ENCODE measurements at places on chromosomes 3 and 15.

- DNase-seq = peak; percentile 39
Measured at GRCh38 chr15:65077981-65078352, 1.4 kb downstream of the KBTBD13 start.

GRCh38 chr3:102205647-102206046 is 229.2 kb upstream of the ZPLD1 start:
- DNase-seq = no peak

DNA sequence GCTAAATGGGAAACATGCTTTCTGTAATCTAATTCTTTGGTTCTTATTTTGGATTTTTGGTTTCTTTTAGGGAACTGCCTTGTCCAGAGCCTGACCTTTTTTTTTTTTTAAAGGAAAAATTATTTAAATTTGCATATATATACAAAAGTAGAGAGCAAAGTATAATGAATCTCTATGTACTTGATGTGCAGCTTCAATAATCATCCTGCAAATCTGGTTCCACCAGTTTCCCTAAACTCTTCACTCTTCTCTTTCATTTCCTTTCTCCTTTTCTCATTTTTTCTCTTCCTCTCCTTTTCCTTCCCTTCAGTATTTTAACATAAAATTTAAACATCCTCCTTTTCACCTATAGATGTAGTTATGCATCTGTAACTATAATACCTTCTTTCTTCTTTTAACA is 82.5 kb downstream of the USP13 start:
- no peak for DNase-seq

DNA sequence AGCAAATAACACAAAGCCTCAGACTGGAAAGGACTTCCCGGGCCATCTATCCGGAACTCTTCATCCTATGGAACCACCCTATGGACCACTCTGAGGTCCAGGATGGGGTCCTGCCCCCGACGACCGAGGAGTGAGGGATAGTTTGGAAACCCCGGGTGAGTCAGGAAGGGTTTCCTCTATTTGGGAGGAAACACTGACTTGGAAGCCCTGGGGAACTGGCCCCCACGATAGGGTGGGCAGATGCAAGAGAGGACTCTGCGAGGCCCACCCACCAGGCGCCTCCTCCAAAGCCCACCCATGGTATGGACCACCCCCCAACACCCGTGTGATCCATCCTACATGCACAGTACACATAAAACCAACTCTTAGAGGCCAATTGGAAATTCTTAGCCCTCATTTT is 69.4 kb downstream of the CPN2 start:
- DNase-seq = no peak

DNA sequence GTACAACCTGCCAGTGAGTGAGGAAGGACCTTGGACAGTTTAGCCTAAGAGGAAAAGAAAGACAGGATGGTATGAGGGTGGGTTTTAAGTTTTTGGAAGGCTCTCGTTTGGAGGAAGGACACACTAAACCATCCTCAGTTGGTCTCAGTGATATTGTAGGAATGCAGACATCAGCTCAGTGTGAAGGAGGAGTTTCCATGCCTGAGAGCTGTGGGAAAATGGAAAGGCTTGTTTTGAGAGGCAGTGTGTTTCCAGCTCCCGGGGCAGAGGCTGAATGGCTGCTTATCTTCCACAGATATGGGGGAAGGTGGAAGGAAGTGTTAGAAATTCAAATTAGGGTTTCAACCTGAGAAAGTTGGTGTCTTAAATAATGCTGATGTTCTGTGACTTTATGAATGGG is 89.6 kb upstream of the MYZAP start:
- no peak for DNase-seq

GRCh38 chr3:15359677-15360397 is 27.5 kb upstream of the SH3BP5 start:
- DNase-seq = no peak

- DNase-seq = no peak
Measured at GRCh38 chr3:43211681-43212080, 74.7 kb upstream of the SNRK start.

DNA sequence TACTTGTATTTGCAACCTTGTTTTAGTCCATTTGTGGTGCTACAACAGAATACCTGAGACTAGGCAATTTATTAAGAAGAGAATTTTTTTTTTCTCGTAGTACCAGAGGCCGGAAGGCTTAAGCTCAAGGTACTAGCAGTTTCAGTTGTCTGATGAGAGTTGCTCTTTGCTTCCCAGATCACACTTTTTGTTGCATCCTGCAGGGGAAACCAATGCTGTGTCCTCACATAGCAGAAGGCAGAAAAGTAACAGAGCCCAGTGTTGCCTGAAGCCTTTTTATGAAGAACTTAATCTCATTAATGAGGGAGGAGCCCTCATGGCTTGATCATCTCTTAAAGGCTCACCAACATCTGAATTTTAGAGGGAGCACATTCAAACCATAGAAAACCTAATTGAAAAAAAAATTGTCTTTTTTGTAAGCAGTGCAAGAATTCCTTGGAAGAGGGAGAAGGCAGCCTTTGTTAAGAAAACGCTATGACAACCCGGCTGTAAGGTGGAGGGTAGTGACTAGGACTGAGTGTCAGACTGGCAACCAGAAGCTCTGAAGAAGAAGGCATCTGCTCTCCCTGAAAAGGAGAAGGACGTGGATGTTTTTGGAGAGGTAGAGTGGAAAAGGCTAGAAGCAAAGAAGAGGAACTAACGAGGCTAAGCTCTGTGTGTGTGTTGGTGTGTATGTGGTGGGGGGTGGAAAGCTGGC is 1245.3 kb downstream of the ROBO2 start:
- no peak for DNase-seq

DNA sequence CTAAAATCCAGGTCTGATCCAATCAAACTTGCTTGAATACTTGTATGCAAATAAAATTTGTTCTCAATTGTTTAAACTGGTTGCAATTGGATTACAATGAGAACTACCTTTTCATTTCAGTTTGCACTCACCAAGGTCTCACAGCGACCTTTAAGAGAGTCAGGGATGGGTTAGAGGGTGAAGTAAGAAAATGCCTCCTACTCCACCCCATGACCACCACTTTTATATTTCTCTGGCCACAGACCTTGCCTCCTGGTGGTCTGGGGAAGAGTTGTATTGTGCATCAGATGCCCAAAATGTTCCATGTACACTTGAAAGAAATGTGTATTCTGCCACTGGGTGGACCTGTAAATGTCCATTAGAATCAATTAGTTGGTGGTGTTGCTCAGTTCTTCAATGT is 16.4 kb upstream of the THSD4 start:
- no peak for DNase-seq

GRCh38 chr3:3573341-3573740 is 225.9 kb upstream of the LRRN1 start:
- no peak for DNase-seq

GRCh38 chr3:142641504-142641903 is 45.3 kb downstream of the PLS1 start:
- DNase-seq = no peak

GRCh38 chr15:63363292-63363691 is 18.4 kb downstream of the CA12 start:
- no peak for DNase-seq

GRCh38 chr3:129453732-129454131 is 13.7 kb downstream of the IFT122 start:
- no peak for DNase-seq

GRCh38 chr3:177039490-177040274 is 157.6 kb downstream of the TBL1XR1 start:
- no peak for DNase-seq

DNA sequence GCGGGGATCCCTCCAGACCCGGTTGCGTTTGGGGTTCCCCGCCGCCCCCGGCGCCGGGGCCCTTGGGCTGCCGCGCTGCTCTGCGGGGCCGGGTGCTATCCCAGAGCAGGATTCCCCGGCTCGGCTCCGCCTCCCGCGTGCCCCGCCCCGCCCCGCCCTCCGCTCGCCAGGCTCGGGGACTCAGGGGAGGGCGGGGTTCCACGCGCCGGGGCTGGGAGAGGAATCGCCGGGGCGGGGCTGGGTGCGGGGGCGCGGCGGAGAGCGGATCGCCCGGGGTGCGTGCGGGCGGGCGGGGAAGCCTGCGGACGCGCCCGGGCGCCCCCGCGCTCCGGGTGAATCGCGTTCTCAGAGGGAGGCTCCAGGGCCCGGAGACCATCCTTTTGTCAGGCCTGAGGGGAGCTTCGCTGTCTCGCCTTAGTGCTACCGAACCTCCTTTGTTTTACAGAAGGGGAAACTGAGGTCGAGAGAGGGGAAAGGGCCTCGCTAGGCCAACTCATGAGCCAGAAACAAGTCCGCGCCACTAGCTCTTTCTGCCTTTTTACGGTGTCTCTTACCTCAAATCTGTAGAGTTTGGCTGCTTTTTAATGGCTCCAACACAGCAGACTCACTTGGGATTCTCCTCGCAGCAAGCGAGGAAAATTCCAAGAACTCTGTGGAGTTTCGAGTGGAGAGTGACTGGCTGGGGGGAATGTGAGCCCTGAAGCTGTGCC is at the start of gene TMEM158:
Gene TMEM158 (minus strand): TSS at position 82 of the 710 bp plus-strand sequence. CDS start 260 bp downstream, outside the sequence.
- peak; percentile 74 for DNase-seq

DNA sequence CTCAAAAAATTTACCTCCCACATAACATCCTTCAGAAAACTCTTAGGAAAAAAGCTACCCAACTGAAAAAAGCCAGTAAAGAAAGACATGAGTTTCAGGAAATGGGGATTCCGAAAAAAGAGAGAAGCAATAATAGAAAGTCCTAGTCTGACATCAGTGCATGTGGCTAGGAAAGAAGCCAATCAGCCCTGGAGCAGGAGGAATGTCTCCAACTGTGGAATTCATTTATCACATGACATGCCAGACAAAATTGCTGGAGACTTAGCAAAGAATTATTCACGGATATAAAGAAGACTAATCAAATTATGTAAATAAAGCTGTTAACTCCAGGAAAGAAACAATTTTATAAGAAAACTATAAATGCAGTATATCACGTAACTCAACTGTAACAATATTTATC is 258.9 kb upstream of the RARB start:
- DNase-seq = no peak

- no peak for DNase-seq
Measured at GRCh38 chr3:185693985-185694653, 108.0 kb downstream of the SENP2 start.

- no peak for DNase-seq
Measured at GRCh38 chr3:69665026-69665737, 74.1 kb upstream of the MITF start.

- no peak for DNase-seq
Measured at GRCh38 chr3:160098261-160098908, 109.8 kb downstream of the IL12A start.

DNA sequence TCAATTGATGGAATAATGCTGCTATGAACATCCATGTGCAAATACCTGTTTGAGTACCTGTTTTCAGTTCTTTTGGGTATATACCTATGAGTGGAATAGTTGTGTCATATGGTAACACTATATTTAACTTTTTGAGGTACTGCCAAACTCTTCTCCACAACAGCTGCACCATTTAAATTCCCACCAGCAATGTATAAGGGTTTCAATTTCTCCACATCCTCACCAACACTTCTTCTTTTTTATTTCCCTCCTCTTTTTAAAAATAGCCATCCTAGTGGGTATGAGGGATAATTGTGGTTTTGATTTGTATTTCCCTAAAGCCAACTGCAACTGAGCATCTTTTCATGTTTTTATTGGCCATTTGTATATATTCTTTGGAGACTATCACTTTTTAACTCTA is 31.3 kb upstream of the ARHGEF3 start:
- no peak for DNase-seq

DNA sequence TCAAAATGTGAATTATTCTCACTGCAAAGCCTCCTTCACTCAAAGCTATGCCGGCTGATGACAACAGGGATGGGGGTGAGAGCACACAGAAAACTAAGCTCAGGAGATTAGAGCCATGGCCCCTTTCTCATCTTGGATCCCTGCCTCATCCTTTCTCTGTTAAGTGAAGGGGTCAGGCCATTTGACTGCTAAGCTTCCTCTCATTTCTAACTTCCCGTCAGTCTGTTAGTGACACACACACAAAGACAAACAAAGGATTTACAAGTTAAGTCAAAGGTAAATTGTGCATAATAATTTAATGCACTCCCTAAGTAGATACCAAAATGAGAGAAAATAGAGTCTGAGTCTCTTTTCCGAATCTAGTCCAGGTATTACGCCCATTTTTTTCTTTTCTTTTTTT is 1.2 kb downstream of the SS18L2 start:
- no peak for DNase-seq

GRCh38 chr3:129603561-129603942 is 2.9 kb downstream of the PLXND1 start:
- no peak for DNase-seq

GRCh38 chr3:148106062-148106461 is 591.6 kb upstream of the AGTR1 start:
- DNase-seq = no peak

GRCh38 chr15:74351670-74352069 is 15.8 kb downstream of the CYP11A1 start:
- no peak for DNase-seq

DNA sequence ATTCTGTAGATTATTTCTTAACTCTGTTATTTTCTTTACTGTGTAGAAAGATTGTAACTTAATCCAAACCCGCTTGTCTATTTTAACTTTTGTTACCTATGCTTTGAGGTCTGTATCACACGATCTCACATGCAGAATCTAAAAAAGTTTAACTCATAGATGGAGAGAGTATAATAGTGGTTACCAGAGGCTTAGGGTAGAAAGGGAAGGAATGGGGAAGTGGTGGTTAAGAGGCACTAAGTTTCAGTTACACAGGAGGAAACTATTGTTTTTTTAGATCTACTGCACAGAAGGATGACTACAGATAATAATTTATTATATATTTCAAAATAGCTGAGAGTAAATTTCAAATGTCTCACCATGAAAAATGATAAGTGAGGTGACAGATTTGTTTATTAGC is 515.2 kb downstream of the RSL24D1 start:
- no peak for DNase-seq

DNA sequence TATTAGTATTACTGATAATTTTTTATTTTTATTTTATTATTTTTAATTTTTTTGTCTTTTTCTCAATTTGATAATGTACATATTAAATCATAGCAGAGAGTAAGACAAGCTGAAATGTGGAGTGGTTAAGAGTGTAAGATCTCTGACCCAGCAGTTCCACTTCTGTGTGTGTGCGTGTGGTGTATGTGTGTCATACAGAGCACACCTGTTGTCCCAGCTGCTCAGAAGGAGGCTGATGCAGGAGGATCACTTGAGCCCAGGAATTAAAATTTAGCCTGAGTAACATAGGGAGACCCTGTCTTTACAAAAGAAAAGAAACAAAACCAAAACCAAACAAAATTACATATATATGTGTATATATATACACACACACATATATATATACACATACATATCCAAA is 1.4 kb upstream of the CIDEC start:
- no peak for DNase-seq
